Fibroblast of skin of right quadriceps (primary cell): ENCODE measurements at places on chromosomes 16 and 17.
A peak's percentile ranks its signal among the peaks of the same experiment; 100 is the strongest.

DNA sequence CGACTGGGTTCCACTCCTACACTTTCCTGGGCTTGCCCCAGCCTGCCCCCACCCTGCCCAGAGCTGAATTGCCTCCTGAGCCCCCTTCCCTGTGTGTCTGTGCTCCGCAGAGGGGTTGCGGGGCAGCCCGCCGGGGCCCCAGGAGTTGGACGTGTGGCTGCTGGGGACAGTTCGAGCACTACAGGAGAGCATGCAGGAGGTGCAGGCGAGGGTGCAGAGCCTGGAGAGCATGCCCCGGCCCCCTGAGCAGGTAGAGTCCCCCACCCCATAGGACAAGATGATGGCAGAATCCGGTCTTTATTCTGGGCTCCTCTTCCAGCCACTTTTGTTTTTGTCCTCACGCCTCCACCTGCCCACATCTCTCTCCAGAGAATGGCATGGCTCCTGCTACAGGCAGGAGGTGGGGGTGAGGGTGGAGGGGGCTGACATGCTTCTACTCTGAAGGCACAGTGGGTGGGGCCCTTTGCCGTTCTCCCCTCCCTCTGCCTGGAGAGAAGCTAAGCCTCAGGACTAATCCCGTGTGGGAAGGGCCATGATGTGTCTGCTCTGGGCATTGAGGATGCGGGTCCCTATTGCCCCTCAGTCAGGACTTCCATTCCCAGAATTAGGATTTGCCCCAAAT lies 3.5 kb downstream of the ACBD4 start:
- DNase-seq: no peak

- no peak for DNase-seq
These were observed 222.7 kb upstream of the CIBAR2 start for GRCh38 chr16:85334718-85335583.

GRCh38 chr17:31548709-31549108 lies 157.2 kb downstream of the RAB11FIP4 start:
- DNase-seq: no peak

DNA sequence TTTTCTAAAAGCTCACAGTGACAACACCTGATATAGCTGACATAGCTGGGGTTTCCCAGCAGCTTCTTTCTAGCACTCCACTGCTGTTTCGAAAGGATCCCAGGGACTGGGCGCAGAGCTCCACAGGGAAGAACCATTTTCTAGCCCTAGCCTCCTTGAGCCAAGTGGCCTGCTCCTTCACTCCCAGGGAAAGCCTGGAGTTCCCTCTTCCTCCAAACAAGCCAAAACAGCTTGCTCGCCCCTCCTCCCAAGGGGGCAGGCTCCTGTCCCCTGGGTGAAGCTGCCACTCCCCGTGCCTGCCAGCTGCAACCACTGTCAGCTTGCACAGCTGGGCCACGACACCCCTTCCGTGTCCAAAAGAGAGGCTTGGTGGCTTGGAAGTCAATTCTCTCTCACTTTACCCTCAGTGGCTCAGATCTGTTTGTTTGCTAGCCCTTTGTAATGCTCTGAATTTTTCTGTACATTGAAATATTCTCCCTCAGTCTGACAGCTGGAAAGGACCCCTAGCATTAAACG lies 59.8 kb downstream of the CYTH1 start:
- DNase-seq: no peak

DNA sequence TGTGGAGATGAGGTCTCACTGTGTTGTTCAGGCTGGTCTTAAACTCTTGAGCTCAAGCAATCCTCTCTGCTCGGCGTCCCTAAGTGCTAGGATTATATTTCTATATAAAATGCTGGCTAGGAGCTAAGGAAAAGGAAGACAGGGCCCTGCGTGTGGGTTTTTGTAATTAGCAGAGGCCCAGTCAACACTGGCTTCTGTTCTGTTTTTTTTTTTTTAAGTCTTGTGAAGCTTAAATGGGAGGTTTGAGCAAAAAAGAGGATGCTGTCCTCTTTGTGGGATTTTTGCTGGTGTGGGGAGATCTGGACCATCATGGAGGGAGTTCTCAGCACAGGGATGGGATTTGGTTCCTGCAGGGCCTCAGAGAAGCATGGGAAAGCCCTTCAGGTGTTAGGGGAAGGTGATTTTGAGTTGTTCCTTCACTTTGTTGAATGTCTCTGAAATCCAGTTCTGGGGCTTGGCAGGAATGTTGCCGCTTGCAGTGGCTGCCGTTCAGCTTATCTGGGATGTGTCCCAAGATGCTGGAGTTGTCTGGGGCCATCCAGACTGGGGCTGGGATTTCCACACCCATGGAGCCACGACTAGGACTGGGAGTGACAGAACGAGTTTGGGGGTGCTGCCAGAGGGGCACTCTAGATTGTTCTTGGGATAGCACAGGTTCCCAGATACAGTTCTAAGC lies 4.2 kb downstream of the PYCARD start:
- DNase-seq: no peak

GRCh38 chr17:81302861-81303333 lies 7.8 kb upstream of the SLC38A10 start:
- no peak for DNase-seq

- no peak for DNase-seq
These were observed 525.6 kb downstream of the MAF start for GRCh38 chr16:79074951-79075350.

DNA sequence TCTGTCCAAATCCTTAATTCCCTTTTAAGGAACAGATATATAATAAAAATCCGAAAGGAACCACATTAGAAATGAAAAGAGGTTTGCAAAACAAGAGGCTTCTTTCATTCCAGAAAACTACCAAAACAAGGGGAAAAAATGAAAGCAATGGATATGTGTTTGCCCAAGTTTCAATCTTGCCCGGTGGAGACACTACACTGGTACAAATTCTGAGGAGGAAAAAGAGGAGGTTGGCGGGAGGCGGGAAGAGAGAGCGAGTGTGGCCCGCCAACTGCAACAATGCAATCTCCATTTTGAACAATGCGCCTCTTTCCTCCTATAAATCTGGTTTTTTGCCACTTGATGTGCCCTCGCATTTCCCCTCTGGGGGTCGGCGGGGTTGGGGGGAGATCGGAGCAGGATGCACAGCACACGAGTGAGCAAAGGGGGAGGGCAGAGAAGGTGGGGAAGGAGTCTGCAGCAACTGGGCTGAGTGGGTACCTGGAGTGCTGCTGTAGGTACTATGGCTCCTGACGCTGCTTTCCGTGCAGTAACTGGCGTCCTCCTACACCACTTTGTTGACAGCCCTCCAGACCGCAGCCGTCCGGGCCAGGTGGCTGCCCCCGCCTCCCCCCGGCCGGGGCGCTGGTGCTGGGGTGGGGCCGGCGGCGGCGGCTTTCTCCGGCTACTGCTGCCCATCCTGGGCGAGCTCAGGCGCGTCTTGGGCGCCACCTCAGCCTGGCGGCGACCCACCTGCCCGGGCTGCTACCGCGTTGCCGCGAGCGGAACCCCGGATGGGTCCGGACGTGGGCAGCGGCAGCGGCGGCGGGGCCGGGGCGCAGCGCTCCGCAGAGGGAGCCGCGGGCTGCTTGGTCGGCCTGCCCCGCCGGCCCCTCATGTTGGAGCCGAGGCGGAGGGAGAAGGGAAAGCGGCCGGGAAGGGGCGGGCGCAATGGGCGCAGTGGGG lies 93.8 kb upstream of the PLEKHM1 start:
- peak; percentile 52 for DNase-seq

- DNase-seq: no peak
These were observed 16.9 kb downstream of the KNOP1 start for GRCh38 chr16:19701091-19701490.
